A673 (cell line): ENCODE measurements at places on chromosomes 5 and 9.

DNA sequence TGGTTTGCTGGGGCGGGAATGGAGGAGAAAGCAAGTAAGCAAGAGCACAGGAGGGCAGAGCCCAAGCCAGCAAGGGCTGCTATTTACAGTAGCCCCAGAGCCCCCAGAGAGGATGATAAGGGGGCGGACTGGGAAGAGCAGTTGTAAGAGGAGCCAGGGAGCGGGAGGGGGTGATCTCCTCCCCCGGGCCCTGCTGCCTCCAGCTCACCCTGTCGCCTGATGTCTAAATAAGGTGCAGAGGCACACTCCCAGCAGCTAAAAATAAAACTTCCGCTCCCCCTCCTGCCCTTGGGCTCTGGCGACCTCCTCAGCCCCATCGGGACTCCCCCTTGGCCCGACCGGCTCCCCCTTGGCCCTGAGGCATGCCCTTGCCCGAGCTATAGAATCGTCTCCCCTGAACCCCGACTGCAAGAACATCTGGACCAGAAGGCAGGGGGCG lies 14.4 kb upstream of the CCDC69 start:
- H3K27ac ChIP-seq: no peak overlapping the region
- DNase-seq: no peak
- H3K4me3 ChIP-seq: no peak overlapping the region
- no peaks in the 10 kb centered on the region for H3K27me3 ChIP-seq
- no peaks in the 10 kb centered on the region for H3K36me3 ChIP-seq

- DNase-seq: no peak
- no peaks in the 10 kb centered on the region for H3K27me3 ChIP-seq
- H3K27ac ChIP-seq: no peak overlapping the region
- H3K4me1 ChIP-seq: peaks cover 10% of the 10 kb centered on the region
- no peak overlapping the region for H3K4me3 ChIP-seq
Observed at GRCh38 chr5:57405984-57406383, 76.6 kb downstream of the ACTBL2 start.

GRCh38 chr9:83986765-83987401 lies 6.3 kb downstream of the RMI1 start:
- H3K27me3 ChIP-seq: no peaks in the 10 kb centered on the region
- H3K4me3 ChIP-seq: no peak overlapping the region
- DNase-seq: no peak

- DNase-seq: no peak
- H3K27me3 ChIP-seq: no peaks in the 10 kb centered on the region
- no peaks in the 10 kb centered on the region for H3K4me1 ChIP-seq
- H3K4me3 ChIP-seq: no peak overlapping the region
- H3K36me3 ChIP-seq: no peaks in the 10 kb centered on the region
- H3K27ac ChIP-seq: no peak overlapping the region
Observed at GRCh38 chr5:158152136-158152535, 293.2 kb upstream of the CLINT1 start.

DNA sequence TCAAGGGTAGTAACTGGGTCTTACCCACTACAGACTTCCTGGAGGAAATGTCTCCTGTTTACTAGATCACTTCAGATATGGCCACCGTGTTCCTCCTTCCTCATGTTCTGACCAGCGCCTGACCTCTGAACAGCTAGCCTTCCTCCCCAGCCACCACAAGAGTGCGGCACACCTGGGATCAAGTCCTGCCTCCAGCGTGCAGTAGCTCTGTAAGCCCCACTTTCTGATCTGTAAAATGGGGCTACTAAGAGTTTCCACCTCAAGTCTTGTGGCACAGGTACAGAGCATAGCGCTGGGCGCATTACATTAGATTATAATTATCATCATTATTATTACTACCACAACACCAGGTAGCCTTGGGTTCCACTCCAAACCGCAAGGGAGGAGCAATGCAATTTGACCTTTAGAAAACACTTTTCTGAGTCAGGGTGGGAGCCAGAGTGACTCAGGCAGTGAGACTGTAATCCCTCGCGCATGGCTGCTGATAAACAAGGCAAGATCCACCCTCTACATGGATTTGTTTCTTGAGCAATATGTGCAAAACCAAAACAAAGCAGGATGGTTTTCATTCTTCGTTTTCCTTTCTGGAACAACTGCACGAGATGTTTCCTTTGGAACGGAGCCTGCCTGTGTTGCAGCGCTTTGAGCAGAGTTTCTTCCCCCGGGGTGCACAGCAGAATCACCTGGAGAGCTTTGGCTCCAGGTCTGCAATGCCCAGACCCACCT lies 65.0 kb upstream of the ANGPTL2 start:
- no peak overlapping the region for H3K27ac ChIP-seq
- H3K36me3 ChIP-seq: no peaks in the 10 kb centered on the region
- peaks cover 9% of the 10 kb centered on the region for H3K4me1 ChIP-seq
- H3K27me3 ChIP-seq: no peaks in the 10 kb centered on the region

DNA sequence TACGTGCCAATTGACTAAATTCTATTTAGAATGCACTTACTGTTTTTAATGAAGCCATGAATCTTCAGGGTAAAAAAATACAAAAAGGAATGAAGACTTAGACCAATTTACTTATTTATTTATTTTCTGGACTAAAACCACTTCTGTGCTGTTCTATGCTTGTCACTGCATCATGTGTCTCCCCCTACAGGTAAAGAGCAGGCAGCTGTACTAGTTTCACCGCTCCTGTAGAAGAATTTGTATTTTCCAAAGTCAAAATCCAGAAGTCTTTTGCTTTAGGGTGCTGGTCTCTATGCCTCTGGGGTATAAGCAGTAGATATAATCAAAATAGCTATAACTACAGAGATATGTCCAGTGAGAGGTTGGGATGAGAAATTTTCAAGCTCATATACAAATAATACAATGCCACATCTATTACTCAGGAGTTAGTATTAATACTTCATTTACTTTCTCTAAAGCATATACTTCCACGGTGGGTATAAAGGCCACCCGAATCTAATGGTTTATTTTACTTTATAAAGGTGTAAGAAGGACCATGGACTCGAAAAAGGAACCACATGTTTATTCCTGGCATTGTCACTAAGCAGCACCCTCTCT lies 591.5 kb downstream of the RAB3C start:
- no peaks in the 10 kb centered on the region for H3K4me1 ChIP-seq
- H3K27ac ChIP-seq: no peak overlapping the region
- DNase-seq: peak; percentile 80
- H3K27me3 ChIP-seq: no peaks in the 10 kb centered on the region

- no peak for DNase-seq
- H3K4me1 ChIP-seq: no peaks in the 10 kb centered on the region
- H3K27ac ChIP-seq: no peak overlapping the region
Observed at GRCh38 chr5:173498286-173498685, 118.2 kb downstream of the BOD1 start.

DNA sequence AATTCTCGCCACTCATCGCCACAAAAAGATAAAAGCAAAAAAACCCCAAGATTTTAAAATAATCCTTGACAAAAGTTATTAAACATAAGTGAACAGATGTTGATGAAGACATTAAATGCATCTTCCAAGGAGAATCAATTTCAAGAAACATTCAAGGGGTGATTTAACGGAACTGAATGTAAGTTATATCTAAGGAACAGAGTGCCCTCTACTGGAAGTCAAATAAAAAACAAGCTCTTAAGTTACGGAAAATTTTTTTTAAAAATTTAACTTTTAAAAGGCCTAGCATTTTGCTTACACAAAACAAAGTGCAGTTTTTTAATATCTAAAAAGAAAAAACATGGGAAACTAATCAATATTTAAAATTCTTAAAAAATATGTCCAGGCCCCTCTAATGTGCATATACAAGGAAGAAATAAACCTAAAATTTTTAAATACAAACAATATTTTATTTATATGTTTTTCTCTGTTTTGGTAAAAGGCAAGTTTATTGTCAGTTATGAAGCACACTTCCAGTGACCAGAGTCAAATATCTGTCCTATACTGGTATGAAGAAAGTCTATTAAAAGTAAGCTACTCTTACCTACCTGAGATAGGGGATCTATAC lies 28.0 kb downstream of the TEX10 start:
- H3K4me3 ChIP-seq: no peak overlapping the region
- no peaks in the 10 kb centered on the region for H3K4me1 ChIP-seq
- H3K36me3 ChIP-seq: peaks cover 53% of the 10 kb centered on the region
- H3K27me3 ChIP-seq: no peaks in the 10 kb centered on the region

DNA sequence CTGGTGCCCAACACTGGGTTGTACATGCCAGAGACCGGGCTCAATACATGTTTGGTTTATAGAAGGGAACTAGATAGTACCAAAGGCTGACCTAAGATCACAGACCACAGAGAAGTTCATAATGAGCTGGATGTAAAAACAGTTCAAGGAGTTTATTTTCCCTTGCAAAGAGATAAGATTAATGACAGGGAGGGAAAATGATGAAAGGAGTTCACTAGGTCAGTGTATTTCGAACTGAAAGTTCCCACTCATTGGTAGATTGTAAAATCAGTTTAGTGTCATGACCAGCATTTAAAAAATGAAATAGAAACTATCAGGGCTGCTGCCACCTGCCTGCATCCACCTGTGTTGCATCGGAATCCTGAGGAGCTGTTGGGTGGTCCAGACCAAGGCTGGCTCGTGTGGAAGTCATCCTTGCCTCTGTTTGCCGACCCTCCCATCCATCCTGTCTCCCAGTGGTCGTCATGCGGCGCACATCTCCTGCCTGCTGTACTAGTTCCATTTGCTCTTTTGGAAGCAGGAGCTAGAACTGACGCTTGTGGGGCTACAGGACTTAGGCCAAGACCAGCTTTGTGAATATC lies 21.1 kb downstream of the TBC1D2 start:
- H3K36me3 ChIP-seq: no peaks in the 10 kb centered on the region
- H3K27ac ChIP-seq: no peak overlapping the region

GRCh38 chr5:159737263-159737662 lies 179.0 kb upstream of the ADRA1B start:
- no peak for DNase-seq
- H3K4me1 ChIP-seq: no peaks in the 10 kb centered on the region
- H3K4me3 ChIP-seq: no peak overlapping the region
- H3K27me3 ChIP-seq: peaks cover 2% of the 10 kb centered on the region
- H3K36me3 ChIP-seq: no peaks in the 10 kb centered on the region
